ENCODE measurements at places on chromosomes 2 and 18.
A peak's percentile ranks its signal among the peaks of the same experiment; 100 is the strongest.

GRCh38 chr2:64646007-64646880 lies 7.5 kb downstream of the SERTAD2 start:
- peak; percentile 90 for DNase-seq
- no peak overlapping the region for H3K4me3 ChIP-seq
- no peaks in the 10 kb centered on the region for H3K27me3 ChIP-seq
- H3K4me1 ChIP-seq, result peaks cover 77% of the 10 kb centered on the region
- peaks cover 3% of the 10 kb centered on the region for H3K36me3 ChIP-seq

DNA sequence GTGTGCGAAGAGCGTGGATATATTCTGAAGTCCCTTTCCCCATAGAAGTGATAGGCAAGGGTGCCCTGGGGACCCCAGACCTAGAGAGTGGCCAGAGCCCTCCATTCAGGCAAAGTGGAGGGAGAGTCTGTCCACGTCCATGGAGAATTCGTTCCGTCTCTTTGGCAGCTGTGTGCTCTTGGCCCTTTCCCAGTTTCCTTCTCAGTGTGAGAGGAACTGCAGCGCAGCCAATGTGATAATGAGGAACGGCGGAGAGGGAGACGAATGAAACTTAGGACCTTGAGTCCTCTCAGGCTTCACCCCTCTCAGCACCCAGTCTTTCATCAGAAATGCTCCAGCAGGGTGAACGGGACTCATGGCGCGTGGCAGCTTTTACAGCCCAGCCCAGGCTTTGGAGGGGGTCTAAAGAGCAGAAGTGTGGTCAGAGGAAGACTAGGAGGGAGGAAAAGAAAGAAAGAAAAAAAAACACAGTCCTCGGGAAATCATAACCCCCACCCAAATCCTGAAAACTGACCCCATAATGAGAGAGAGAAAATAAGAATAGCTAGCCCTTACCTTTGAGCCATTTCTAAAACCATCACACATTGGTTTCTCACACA lies 95.0 kb upstream of the RIOK3 start:
- no peak overlapping the region for H3K4me3 ChIP-seq
- H3K4me1 ChIP-seq, result peaks cover 22% of the 10 kb centered on the region
- H3K36me3 ChIP-seq, result peaks cover 8% of the 10 kb centered on the region
- no peaks in the 10 kb centered on the region for H3K27me3 ChIP-seq

GRCh38 chr2:84799772-84800171 lies 81.1 kb downstream of the TRABD2A start:
- peaks cover 16% of the 10 kb centered on the region for H3K4me1 ChIP-seq
- H3K27ac ChIP-seq, result peak overlapping the region; percentile 47
- H3K4me3 ChIP-seq, result peak overlapping the region; percentile 42

DNA sequence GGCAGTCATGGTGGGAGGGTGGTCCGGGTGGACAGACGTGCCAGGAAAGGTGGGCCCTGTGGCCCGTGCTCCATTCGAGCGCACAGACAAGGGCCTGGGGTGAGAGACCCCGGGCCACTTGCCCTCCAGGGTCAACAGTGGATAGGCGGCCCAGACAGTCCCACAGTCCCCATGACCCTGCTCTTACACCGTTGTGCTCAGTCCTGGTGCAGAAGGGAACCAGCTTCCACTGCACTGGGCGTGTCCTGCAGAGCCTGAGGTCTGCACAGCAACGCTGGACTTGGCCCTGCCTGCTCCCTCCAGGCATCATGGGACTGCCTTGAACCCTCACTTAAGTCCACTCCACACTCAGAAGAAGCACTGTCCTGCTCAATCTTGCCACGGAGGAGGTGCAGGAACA lies 52.0 kb downstream of the PXDN start:
- no peak for DNase-seq
- H3K27ac ChIP-seq, result no peak overlapping the region
- no peaks in the 10 kb centered on the region for H3K36me3 ChIP-seq
- no peak overlapping the region for H3K4me3 ChIP-seq
- no peaks in the 10 kb centered on the region for H3K4me1 ChIP-seq

DNA sequence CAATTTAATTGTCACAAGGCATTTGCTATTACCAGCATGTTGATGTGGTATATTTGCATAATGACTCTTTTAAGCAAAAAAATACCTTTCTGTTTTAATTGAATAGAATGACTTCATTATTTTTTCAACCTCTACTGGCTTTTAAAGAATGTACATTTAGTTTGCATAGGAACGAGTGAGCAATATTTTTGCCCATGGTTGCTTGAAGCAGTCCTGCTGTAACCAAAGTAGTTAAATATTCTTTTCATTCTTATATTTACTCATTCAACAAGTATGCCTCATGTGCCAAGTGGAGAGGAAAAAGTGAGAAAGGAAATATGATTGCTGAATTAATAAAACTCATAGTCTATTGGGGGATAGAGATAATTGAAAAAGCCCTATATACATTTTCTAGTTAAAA lies 184.7 kb downstream of the DSEL start:
- H3K4me1 ChIP-seq, result no peaks in the 10 kb centered on the region
- no peak for DNase-seq
- no peak overlapping the region for H3K27ac ChIP-seq

- no peaks in the 10 kb centered on the region for H3K27me3 ChIP-seq
- H3K27ac ChIP-seq, result no peak overlapping the region
- no peaks in the 10 kb centered on the region for H3K4me1 ChIP-seq
- no peak for DNase-seq
- no peaks in the 10 kb centered on the region for H3K36me3 ChIP-seq
Observed at GRCh38 chr2:237351796-237352195, 62.2 kb downstream of the COL6A3 start.

DNA sequence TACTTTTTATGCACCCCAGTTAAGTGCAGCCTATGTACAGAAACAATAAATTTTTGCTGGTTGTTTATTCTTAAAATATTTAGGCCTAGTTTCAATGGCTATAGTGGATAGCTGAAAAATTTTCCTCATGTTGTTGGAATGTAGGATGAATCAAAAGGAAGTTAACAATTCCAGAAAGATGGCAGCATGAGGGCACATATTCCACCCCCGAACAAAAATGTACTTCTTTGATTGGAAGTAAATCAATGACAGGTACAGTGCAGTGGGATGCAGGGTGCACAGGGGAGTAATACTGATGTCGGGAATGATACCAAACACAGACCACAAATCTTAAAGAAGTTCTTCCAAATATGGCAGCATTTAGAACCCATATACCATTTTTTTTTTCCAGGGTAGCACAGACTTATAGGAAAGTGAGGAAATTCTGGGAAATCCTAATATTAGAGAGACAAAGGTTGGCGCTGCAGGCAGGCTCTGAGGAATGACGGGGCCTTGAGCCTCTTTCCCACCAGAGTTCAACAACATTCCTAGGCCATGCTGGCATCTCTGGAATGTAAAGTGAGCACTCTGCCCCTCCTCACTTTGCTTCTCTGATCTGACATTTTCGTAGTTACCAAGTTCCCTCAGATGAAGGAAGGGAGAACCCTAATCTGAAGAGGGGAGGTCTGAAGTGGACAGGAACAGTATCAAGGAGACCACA lies 36.6 kb upstream of the IKZF2 start:
- H3K27ac ChIP-seq, result no peak overlapping the region
- no peaks in the 10 kb centered on the region for H3K36me3 ChIP-seq
- no peaks in the 10 kb centered on the region for H3K4me1 ChIP-seq
- H3K27me3 ChIP-seq, result no peaks in the 10 kb centered on the region

DNA sequence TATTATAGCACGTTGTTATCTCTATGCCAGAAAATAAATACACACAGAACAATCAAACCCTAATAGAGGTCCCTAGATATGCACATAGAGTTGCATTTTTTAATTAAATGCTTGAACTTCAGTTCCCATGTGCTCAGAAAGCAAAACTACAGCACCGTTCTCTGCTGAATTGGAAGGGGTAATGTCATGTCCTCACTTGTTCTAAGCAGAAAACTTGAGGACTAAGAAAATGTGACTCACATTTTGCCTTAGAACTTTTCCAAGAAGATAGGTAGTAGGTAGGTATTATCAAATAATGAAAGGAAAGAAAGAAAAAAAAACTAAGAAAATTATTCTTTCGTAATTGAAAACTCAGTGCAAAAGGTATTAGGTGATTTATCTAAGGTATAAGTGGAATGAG lies 607.3 kb downstream of the ERBB4 start:
- no peak for DNase-seq
- H3K4me3 ChIP-seq, result no peak overlapping the region
- H3K36me3 ChIP-seq, result no peaks in the 10 kb centered on the region
- H3K4me1 ChIP-seq, result no peaks in the 10 kb centered on the region
- H3K27ac ChIP-seq, result no peak overlapping the region

- H3K4me1 ChIP-seq, result peaks cover 60% of the 10 kb centered on the region
- peaks cover 26% of the 10 kb centered on the region for H3K27me3 ChIP-seq
- no peaks in the 10 kb centered on the region for H3K36me3 ChIP-seq
Observed at GRCh38 chr2:8457092-8457481, 224.8 kb upstream of the ID2 start.

- H3K27me3 ChIP-seq, result peaks cover 7% of the 10 kb centered on the region
- DNase-seq, result no peak
- H3K4me3 ChIP-seq, result no peak overlapping the region
- no peaks in the 10 kb centered on the region for H3K4me1 ChIP-seq
- no peak overlapping the region for H3K27ac ChIP-seq
- H3K36me3 ChIP-seq, result no peaks in the 10 kb centered on the region
Observed at GRCh38 chr2:176678571-176678970, 409.3 kb downstream of the MTX2 start.

DNA sequence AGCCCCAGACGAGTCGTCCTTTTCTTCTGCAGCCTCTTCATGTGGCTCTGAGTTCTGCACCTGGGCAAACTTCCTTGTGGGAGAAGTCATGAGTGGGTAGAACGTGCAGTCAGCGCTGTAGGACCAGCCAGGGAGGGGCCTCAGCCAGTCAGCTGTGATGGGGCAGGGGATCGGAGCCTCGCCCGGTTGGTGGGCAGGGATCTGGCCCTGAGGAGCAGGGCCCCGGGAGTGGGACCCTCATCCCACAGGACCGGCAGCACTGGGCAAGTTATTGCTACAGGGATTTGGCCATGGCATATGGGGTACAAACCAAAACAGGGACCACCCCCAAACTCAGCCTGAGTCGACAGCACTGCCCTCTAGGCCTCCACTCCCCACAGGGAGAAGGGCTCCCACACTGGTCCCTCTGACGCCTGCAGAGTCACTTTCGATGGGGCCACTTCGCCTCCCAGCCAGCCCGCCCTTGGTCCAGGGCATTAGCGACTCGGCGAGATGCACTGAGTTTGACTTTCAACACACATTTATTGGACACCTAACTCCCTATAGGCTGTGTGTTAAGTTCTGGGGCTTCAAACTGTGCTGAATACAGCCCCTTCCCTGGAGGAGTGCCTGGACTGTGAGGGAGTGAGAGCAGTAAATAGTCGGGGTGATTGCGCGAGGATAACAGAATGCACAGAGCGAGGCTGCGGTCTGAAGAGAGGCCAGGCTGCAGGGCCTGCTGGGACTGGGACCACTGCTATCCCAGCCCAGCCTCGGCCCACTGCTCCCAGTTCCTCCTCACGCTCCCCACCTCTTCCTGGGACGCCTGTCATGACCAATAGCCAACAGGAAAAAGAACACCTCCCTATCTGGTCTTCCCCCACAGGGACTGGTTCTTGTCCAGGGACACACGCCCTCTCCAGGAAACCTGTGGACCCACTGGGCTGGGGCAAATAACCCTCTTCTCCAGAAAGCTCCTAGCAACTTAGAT lies 55.9 kb downstream of the SDC1 start:
- H3K27me3 ChIP-seq, result peaks cover 9% of the 10 kb centered on the region
- H3K36me3 ChIP-seq, result no peaks in the 10 kb centered on the region
- DNase-seq, result no peak
- no peaks in the 10 kb centered on the region for H3K4me1 ChIP-seq
- H3K27ac ChIP-seq, result no peak overlapping the region
- no peak overlapping the region for H3K4me3 ChIP-seq

GRCh38 chr18:23968638-23969604 lies 45.6 kb upstream of the TTC39C start:
- no peak overlapping the region for H3K4me3 ChIP-seq
- H3K27ac ChIP-seq, result no peak overlapping the region
- no peak for DNase-seq
- peaks cover 80% of the 10 kb centered on the region for H3K4me1 ChIP-seq
- H3K27me3 ChIP-seq, result no peaks in the 10 kb centered on the region

DNA sequence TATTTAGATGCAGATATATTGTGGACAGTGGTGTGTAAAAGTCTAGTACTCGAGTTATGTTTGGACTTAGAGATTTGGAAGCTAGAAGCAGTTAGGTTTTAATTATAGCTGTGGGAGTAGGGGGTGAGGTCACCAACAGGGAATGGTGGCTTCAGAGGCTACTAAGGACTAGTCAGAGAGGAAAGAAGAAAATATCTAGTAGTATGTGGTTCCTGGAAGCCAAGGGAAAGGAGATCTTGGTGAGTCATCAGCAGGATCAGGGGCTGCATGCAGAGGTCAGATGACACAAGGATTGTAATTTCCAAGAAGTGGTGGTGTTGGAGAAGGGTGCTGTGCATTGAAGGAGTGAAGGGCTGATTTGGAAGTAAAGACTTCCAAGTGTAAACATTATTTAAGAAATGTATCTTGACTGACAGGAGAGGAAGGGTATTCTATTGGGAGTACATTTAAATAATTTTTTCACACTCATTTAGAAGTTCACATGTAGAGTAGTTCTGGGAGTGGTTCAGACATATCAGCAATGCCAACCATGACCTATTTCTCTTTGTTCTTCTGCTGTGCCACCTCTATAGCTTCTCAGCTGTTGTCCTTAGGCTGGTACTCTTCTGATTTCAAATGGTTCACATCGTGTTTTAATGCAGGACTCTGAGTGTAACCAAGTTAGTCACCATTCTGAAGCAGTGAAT lies 59.1 kb downstream of the ACSL3 start:
- H3K36me3 ChIP-seq, result peaks cover 28% of the 10 kb centered on the region
- DNase-seq, result no peak
- no peaks in the 10 kb centered on the region for H3K4me1 ChIP-seq
- no peaks in the 10 kb centered on the region for H3K27me3 ChIP-seq
- no peak overlapping the region for H3K4me3 ChIP-seq
- no peak overlapping the region for H3K27ac ChIP-seq

GRCh38 chr2:205787761-205788160 lies 105.5 kb downstream of the NRP2 start:
- no peak for DNase-seq
- H3K36me3 ChIP-seq, result no peaks in the 10 kb centered on the region
- no peak overlapping the region for H3K4me3 ChIP-seq
- peaks cover 15% of the 10 kb centered on the region for H3K27me3 ChIP-seq

GRCh38 chr2:46486436-46486835 lies 7.1 kb downstream of the TMEM247 start:
- no peak for DNase-seq
- peaks cover 28% of the 10 kb centered on the region for H3K27me3 ChIP-seq
- no peaks in the 10 kb centered on the region for H3K36me3 ChIP-seq
- H3K4me3 ChIP-seq, result no peak overlapping the region
- H3K27ac ChIP-seq, result no peak overlapping the region

DNA sequence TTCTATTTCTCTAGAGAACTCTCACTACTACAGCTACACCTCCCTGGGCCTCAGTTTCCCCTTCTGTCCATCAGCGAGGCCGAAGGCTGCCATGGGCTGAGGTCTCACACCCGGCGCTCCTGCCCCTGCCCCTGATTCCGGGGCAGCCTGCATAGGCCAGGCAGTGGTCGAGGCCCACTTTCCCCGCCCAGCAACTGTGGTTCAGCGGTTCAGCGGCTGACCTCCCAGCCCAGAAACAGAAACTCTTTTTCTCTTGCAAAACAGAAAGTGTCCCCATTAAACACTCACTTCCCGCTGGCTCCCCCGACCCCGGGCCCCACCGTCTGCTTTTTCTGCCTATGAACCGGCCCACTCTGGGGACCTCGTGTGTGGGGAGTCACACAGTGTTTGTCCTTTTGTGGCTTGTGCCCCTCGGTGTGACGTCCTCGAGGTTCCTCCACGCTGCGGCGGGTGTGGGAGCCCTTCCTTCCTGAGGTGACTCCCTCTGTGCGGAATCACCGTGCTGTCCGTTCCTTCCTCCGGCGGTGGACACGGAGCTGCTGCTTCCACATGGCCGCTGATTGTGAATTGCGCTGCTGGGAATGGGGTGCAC lies 16.0 kb downstream of the PDCD1 start:
- peak overlapping the region; percentile 64 for H3K27ac ChIP-seq
- peaks cover 35% of the 10 kb centered on the region for H3K4me1 ChIP-seq
- DNase-seq, result peak; percentile 58
- peak overlapping the region; percentile 48 for H3K4me3 ChIP-seq
- H3K36me3 ChIP-seq, result no peaks in the 10 kb centered on the region
- H3K27me3 ChIP-seq, result peaks cover 75% of the 10 kb centered on the region
